ENCODE measurements at places on chromosomes 6 and 20. TPM values are rescaled to one million over a fixed set of nuclear protein-coding genes. Genes with fewer than 3 reads are reported as not detected.

DNA sequence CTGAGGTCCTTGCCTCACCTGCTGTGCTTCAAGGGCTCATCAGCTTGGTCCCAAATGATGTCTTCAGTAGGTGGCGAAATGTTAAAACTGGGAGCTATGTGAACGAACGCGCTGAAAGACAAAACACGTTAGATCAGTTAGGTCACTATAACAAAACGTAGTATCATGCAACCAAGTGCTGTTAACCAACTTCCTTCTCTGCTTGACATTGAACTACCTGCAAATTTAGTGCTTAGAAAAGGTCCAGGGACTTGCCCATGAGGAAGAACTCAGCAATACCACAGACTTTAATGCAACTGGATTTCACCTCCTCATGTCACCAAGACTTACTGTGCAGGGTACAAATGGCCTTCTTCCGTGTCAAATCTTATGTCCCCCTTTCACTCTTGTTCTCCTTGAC lies 24.8 kb downstream of the BACH2 start:
- DNase-seq = no peak

DNA sequence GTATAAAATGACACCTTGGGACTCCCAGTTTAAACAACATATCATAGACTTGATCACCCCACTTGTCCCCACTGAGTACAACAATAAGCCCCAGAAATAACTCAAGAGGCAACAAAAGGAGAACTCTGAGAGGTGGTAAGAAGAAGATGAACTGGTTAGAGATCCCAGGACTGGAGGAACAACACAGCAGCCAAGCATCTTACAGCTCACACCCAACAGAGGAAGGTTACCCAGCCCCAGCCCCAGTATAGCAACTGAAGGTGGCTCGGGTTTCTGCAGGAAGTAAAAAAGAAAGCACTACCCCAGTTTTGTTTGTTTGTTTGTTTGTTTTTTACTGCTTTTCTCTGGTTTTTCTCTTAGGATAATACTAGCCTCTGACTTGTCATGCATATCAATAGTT lies 17.1 kb upstream of the TGM6 start:
- no peak for DNase-seq

- no peak for DNase-seq
These were observed 2.7 kb downstream of the PAQR8 start for GRCh38 chr6:52364480-52365166.

The GSTA4 gene
- total RNA-seq = 15.7 TPM

- no peak for DNase-seq
These were observed 15.4 kb upstream of the OPN5 start for GRCh38 chr6:47766445-47766844.
